ENCODE measurements at places on chromosomes 1 and 21.

DNA sequence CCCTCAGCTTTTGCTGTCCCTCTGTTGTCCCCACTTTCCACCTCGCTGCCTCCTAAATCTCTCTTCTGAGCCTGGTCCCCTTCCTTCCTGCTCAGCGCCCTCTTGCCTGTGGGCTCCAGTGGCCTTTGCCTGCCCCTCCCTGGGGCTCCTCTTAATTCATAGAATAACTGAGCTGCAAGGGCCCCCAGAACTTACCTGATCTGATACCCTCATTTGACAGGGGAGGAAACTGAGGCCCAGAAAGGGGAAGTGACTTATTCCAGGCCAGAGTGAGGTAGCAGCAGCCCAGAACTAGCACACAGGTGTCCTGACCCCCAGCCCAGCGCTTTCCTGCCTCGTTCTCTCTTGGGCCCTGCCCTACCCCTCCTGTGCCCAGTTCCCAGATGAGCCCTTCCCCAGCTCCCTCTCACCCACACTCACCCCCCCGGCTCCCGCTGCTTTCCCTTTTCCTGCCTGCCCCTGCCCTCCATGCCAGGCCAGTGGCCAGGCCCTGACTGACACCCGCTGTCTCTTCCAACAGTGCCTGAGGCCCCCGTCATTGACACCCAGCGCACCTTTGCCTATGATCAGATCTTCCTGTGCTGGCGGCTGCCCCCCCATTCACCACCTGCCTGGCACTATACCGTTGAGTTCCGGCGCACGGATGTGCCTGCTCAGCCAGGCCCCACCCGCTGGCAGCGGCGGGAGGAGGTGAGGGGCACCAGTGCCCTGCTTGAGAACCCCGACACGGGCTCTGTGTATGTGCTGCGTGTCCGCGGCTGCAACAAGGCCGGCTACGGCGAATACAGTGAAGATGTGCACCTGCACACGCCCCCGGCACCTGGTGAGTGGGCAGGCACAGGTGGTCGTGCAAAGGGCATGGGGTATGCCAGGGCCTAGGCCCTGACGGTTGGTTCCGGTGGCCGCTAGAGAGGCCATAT lies 5.7 kb downstream of the TRIM46 start:
- DNase-seq = no peak

- no peak for DNase-seq
Observed at GRCh38 chr1:46804027-46804889, 5.4 kb downstream of the CYP4B1 start.

GRCh38 chr21:33898586-33898985 lies 17.0 kb downstream of the ATP5PO start:
- no peak for DNase-seq

DNA sequence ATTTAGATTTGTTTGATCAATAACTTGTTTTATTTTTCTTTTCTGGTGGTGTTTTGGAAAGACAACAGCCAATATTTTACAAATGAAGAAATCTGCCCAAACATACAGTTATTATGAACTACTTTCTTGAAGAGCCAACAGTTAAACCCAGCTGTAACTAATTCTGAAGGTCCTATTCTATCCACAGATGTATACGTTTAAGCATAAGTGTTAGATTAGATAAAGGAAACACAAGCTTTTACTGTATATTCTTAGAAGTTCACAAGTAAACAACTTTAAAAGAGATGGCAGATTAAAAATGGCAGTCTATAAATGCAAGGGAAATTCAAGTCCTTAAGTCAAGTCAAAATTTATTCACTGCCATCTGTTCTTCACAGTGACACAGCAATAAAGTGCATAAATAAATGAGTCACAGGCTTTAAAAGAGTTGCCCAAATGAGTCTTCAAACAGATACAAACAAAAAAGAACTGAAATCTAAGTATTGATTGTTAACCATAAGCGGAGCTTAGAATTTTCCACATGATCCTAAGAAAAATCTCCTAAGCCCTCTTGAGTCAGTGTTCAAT lies 49.9 kb upstream of the KCNH1 start:
- no peak for DNase-seq

DNA sequence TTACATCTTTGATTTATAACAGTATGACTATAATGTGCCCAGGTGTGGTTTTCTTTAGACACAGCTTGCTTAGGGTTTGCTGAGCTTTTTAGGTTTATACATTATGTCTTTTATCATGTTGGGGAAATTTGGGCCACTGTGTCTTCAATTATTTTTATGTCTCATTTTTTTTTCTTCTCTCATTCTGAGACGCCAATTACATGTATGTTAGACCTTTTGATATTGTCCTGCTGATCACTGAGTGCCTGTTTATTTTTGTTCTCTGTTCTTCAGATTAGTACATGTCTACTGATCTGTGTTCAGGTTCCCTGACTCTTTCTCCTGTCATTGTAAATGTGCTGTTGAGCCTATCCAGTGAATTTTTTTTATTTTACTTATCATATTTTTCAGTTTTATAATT lies 36.1 kb downstream of the TNNT2 start:
- no peak for DNase-seq

- DNase-seq = no peak
Observed at GRCh38 chr1:206555473-206555935, 48.2 kb downstream of the RASSF5 start.

- no peak for DNase-seq
Observed at GRCh38 chr1:33025180-33025569, 11.5 kb downstream of the AK2 start.

DNA sequence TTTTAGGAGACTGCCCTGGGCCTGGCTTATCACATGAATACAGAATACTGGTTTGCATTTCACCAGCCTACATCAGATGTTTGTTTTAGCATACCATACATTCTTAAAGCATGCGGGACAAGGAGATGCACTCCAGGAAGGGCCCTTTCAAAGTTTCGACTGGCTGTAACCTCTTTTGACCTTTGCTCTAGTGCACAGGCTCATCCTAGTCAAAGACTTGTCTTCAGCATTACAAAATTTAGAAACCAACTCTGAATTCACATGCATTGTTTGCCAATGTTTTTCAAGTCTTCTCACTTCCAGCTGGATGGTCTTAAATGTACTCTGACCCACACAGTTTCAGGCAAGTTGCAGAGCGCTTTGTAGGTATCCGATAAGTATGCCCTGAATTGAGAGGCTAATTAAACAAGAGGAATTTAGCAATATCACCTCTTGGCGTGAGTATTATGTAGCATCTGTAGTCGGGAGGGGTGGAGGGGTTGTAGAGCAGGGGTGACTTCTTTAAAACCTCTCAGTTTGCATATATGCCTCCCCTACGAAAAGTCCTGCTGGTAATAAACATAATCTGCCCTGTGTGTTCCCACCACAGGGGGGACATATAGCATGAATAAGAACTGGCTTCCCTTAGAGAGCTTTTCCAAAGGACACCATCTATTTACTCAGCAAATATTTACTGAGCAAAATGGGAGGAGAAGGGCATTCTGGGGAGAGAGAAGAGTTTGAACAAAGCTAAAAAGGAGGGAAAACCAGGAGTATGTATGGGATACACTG lies 24.4 kb upstream of the AHCYL1 start:
- DNase-seq = no peak

Measured in pulmonary artery endothelial cell (primary cell).